Astrocyte of the hippocampus (primary cell): ENCODE measurements at places on chromosomes 12 and 14.

DNA sequence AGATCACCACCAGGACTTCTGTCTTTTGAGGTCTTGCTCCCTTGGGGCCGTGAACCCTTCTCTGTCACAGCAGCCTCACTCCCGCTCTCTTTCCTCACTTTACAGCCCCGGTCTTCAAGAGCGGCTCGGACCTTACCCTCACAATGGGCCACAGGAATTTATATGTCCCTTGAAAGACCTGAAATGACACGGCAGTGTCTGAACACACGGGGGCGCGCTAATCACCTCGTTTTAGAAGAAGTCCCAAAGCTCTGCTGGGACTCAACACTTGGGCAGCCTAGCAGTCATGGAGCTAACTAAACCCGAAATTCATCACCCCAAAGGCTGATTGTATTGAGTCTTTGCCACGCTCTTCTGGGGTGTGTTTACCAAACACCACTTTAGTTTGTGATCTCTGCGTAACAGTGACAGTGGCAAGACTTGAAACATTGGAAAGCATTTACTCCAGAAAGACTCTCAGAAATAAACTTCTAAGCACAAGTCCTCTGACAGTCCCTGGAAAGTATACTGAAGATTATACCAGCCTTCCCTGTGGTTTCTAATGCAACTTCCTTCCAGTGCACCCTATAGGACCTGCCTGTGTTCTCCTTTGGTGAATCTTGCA is 29.0 kb downstream of the SERPINA11 start:
- DNase-seq: peak; percentile 74

GRCh38 chr14:96062506-96062905 is 23.3 kb downstream of the C14orf132 start:
- DNase-seq: no peak

- DNase-seq: peak; percentile 15
Measured at GRCh38 chr12:10641735-10642500, 28.5 kb upstream of the MAGOHB start.

GRCh38 chr12:125262851-125263250 is 197.6 kb downstream of the AACS start:
- no peak for DNase-seq

- DNase-seq: peak; percentile 46
Measured at GRCh38 chr12:71551529-71551928, 111.9 kb downstream of the LGR5 start.

DNA sequence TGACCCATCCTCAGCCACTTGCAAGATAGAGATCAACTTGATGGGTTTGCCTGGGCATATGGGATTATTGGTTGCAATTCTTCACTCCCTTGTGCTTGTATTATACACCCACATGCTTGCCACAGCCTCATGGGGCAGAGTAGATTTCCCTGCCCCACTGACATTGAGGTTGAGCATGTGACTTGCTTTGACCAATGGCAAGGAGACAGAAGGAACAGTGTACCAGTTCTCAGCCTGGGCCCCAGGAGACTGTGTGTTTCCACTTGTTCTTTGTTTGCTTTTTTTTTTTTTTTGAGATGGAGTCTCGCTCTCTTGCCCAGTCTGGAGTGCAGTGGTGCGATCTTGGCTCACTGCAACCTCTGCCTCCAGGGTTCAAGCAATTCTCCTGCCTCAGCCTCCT is 31.8 kb downstream of the CALM1 start:
- no peak for DNase-seq

DNA sequence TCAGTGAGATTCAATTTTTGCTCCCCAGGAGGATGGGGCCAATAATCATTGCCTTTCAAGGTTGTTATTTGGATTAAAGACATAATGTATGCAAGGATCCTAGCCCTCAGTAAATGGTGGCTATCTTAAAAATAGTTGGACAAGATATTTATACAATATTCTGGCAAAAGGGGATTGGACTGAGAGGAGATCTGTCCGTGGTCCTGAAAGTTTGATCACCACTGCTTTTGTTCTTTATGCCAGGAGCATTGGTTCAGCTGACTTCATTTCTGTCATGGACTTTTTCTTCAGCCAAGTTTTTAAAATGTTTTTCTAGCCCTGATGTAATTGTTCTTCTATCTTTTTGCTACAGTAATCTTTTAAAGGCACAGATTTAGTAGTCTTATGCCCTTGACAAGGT is 70.2 kb upstream of the TCL1A start:
- DNase-seq: peak; percentile 69

DNA sequence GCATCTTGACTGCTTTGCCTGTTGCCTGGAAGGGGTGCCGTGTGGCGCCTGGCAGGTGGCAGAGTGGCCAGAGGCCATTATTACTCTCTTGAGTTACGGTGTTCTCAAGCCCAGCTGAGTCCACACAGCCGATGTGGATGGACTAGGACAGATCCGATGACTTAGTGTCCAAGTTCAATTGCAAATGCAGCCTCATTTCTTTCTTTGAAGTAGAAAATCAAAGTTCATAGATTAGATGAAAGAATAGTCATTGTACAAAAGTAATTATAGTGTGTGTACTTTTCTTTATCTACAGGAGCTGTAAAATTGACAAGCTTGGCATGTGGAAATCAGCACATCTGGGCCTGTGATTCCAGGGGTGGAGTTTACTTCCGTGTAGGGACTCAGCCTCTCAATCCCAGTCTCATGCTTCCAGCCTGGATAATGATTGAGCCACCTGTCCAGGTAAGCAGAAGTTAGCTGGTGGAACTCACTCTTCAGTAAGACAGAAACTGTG is 44.7 kb downstream of the ANKRD9 start:
- DNase-seq: no peak

GRCh38 chr12:22034709-22035506 is 11.1 kb upstream of the CMAS start:
- peak; percentile 46 for DNase-seq

DNA sequence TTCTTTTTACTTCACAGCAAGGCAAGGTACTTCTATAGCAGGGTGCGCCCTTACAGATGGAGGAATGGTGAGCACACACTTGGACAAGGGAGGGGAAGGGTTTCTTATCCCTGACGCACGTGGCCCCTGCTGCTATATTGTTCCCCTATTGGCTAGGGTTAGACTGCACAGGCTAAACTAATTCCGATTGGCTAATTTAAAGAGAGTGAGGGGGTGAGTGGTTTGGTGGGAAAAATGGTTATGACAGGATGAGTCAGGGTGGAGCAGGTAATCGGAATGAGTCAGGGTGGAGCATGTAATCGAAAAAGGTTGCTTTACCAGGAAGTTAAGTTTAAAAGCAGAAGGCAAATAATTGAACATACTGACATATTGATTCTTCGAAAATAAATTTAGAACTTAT is 23.7 kb upstream of the RAB21 start:
- no peak for DNase-seq

DNA sequence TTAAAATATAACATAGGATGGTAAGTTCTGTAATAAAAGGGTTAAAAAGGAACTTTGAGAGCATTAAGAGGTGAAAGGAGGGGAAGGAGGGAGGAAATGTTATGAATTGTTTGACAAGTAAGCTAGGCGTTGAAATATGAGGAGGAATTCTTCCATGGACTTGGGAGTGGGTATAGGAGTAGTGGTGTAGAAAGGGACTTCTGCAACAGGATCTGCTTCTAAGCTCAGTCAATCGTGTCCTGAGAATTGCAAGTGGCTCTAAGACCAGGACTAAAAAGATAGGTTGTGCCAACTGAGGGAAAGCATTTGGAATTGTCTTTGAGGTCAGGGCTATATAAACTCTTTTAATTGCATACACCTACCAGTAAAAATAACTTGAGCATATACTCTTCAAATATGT is 74.1 kb upstream of the SLC38A2 start:
- DNase-seq: no peak

DNA sequence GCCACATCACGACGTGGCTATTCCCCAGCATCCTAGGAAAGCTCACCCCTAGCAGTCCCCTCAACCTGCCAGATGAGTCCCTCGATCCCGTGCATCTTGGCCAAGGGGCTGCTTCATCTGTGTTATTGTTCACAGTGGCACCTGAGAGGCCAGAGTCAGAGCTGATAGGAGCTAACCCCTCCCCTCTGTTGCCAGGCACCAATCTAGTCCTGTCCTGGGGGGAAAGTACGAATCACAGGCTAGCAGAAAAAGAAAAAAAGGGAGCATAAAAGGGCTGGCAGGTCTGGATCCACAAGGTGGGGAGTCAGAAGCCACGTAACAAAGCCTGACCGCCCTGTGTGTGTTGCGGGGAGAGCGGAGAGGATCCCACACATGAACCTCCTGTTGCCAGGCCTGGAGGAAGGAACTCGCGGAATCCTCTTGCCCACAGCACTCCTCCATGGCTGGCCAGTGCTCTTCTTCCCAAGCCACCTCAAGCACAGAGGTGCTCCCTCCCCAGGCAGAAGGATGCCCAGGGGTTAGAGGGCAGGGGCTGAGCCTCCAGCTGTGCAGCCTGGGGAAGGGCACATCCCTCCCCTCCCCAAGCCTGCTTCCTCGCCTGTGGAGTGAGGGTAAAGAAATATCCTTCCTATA is 91.8 kb downstream of the ITPK1 start:
- DNase-seq: no peak

DNA sequence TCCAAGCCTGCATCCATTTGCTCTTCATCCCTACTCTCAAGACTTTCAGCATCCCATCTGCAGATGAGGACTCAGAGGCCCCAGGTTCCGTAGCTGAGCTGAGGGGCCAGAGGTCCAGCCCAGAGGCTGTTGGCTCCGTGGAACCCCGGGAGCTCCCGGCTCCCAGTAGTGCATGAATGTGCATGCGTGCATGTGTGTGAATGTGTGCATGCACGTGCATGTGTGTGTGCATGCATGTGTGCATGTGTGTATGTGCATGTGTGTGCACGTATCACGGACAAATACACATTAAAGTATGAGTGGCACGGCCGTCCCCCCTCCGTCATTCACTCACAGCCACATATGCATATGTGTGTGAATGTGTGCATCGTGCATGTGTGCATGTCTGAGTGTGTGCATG is 149.9 kb downstream of the KIF26A start:
- no peak for DNase-seq

DNA sequence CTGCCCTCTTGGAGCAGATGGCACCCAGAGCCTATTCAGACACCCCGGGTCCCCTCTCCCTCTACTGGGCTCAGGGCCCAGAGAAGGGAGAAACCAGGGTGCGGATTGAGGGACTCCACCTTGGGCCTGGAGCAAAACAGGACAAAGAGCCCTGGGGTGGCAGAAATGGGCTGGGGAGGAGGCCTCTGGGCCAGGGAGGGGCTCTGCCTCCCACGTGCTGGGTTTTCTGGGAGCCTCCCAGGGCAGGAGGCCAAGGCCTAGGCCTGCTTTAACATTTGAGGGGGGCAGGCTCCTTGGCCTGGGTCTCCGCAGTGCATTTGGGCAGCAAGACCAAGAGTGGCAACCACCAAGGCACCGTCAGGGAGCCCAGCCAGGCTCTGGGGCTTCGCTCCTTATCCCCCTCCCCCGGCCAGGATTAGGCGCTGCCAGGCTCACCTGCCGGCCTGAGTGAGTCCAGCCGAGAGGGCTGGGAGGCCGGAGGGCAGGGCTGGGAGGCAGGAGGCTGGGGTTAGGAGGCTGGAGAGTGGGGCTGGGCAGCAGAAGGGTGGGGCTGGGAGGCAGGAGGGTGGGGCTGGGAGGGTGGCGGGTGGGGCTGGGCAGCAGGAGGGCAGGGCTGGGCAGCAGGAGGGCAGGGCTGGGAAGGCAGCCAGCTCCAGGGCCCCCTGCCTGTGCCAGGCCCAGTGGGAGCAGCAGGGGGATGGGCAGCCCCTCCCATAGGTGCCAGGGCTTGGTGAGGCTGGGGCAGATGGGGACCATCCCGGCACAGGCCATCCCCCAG is 101.8 kb upstream of the EIF5 start:
- DNase-seq: no peak

- DNase-seq: no peak
Measured at GRCh38 chr14:72308967-72309485, 376.8 kb downstream of the RGS6 start.

DNA sequence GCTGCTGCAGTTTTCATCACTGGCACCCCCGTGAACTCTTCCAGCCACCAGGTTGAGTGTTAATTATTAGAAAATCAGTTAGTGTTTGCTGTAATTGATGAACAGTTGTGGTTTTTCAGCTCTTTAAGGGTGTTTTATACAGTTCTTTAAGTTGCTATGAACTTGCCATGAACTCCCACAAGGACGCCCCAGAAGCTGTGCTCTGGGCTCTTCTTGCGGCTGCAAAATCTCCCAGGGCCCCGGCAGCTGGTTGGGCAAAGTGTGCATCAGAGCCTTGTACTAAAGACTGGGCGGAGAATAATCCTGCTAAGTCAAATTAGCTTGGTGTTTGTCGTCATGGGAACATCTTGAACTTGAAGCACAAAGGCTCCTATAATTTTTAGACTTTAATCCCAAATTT is 82.2 kb downstream of the EML1 start:
- no peak for DNase-seq

DNA sequence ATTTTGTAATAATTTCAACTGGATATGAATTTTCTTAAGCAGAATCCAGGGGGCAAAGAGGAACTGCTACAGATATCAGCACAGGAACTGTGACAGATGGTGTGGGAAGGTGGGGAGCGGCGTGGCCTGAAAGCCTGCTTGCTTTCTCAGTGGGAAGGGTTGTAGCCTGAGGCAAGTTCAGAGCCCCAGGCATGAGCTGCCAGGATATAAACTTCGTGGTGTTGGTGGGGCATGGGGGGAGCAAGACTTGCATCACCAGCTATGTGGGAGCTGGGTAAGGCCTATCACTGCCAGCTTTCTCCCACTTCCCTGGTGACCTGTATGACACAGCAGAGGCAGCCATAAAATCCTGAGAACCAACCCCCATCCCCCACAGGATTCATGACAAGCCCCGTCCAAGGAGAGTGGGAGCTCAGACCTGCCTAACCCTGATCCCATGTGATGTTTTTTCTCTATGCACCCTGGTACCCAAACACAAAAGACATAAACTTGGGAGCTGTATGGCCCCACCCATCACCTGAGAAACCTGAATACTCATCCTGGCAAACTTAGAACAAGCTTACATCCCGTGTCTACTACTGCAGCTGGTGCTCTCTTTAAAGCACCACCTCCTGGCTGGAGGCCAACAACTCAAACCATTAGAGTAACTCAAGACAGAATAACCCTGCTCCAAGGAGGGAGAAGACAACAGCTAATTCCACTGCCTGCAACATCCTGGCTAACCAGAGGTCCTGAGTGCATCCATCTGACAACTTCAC is 16.5 kb downstream of the CLEC1A start:
- DNase-seq: no peak

DNA sequence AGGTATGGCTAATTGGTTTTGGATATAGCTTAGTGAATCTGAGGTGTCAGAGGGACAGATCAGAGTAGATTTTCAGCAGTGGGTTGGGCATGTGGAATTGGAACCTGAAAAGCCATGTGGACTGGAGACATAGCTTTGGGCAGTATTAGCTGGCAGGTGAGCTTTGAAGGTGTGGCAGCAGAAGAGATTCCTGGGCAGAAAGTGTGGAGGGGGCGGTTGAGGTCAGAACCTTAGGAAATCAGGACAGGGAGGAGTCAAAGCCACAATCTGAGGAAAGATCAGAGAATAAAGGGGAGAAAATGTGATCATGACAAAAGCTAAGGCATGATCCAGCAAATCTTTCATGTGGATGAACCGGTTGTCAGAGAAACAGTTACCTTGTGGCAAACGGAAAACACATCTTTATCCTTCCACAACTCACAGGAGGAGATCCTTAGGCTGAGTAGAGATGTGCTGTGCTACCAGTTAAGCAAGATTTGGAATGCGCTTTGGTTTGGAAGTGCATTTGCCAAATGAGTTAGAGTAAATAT is 56.4 kb downstream of the PTGER2 start:
- no peak for DNase-seq

GRCh38 chr12:65565601-65566560 is 258.4 kb upstream of the HMGA2 start:
- peak; percentile 94 for DNase-seq

- DNase-seq: no peak
Measured at GRCh38 chr14:70934502-70935134, 27.4 kb downstream of the PCNX1 start.
